ENCODE measurements at places on chromosomes 13 and 19.

DNA sequence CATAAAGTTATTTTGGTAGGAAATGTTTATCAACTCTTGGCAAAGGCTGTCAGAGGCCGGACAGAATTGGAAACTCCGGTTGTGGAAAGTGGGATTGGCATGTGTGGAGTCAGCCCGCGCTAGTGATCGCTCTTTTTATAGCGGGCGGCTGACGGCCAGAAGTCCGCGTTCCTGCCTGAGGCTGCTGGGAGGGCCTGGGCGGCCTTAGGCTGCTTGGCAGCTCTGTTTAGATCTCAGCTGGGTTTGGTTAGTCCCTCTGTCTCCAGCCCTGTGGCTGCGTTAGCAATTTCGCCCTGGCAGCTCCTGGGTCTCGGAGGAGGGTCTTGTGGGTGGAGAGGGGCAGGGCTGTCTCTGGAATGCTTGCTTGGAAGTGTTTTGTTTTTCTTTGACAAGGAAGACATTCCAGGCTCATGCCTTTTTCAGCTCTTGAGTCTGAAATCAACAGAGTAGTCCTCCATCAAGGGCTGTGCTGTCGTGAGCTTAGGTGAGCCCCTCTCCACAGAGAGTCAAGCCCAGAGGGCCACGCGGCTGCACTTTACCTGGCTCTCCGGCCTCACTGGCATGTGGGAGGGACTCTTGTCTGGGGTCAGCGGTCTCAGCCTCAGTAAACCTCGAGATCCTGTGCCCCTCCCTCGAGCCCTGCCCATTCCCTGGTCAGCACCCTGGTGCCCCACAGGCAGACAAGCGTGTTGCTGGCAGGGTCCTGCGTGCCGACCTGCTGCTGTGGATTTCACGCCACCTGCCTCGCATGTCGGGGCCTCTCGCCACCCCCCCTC lies 22.5 kb downstream of the DOT1L start:
- DNase-seq, result peak; percentile 95

- no peak for DNase-seq
Measured at GRCh38 chr19:16143399-16144215, at the start of gene HSH2D. Gene HSH2D, plus strand, starts transcription at chr19:16143685. Its CDS starts 5,066 bp downstream, at chr19:16148751.

DNA sequence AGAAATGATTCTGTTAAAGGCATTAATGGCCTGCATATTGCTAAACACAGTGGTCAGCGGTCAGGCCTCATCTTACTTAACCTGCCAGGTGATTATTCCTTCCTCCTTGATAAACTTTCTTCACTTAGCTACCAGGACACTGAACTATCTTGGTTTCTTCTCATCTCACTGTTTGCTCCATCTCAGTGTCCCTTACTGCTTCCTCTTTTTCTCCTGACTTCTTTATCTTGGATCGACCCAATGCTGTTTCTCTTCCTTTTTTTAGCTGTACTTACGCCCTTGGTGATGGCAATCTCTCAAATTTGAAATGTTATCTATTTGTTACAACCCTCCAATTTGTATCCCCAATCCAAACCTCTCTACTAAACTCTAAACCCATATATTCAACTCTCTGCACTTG lies 7.8 kb upstream of the CLC start:
- DNase-seq, result no peak

- no peak for DNase-seq
Measured at GRCh38 chr19:48881741-48882657, 9.8 kb downstream of the PPP1R15A start.

GRCh38 chr19:31096062-31096830 lies 253.0 kb downstream of the TSHZ3 start:
- DNase-seq, result no peak

GRCh38 chr19:53193535-53194222 lies 521 bp upstream of the ZNF665 start:
- DNase-seq, result no peak

GRCh38 chr13:48485432-48485831 lies 47.4 kb downstream of the RCBTB2 start:
- no peak for DNase-seq
